NCI-H1694 treated with DMSO at 0.1 percent for 48 hours (cell line): ENCODE measurements at places on chromosomes 1 and 21.

DNA sequence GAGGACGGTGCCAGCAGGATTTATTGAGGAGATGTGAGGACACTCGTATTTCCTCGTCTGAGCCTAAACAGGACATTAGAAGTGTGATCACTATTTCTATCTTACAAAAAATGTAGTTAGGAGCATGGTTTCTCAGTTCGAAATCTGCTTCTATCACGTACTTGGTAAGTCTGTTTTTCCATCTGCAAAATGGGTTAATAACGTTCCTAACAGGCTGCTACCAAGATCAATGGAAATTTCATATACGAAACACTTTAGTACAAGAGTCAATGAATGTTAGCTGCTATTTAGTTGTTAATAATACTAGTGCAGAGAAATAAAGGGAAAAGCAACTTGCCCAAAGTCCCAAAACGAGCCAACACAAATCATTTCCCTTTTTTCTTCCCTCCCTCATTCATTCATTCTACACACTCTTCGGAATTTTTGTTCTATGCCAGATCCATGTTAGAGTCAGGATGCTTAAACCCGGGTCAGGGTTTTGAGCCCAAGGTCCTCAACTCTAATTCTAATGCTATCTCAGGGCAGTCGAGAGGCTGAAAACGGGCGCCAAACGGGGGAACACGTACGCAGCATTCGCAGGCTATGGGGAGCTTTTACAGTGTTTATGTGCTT lies 608 bp downstream of the SNRNP40 start:
- no peak for DNase-seq

DNA sequence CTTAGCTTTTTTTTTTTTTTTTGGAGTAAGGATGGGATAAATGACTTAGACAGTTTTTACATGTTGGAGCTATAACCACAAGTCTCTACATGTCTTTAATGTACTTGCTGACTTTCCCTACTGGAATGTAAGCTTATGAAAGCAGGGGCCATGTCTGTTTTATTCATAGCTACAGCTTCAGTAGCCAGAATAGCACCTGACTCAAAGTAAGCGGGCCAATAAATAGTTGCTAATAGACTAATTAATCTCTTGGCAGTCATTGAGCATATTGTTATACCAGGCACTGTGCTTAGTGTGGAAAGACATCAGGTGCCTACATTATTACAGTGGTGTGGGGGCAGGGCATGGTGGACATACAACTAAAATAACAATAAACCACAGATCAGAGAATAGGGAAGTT lies 84.4 kb upstream of the HOOK1 start:
- DNase-seq: no peak

DNA sequence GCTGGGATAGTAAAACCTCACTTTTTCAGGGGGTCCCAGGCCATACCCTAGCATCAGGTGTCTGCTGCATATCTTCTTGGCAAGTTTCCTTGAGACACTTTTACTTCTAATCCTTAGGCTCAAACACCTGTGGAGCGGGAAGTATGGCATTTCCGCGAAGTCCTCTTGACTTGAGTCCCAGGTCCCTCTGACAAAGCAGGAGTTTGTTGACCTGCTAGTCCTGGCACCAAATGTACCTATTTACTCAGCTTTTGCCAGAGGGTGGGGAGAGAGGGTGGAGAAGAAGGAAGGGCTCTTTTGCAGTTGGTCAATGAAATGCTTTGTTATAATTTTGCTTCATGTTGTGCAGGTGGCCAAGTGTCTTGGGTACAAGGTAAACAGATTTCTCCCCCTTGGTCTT lies 59.7 kb downstream of the CLIC6 start:
- no peak for DNase-seq

DNA sequence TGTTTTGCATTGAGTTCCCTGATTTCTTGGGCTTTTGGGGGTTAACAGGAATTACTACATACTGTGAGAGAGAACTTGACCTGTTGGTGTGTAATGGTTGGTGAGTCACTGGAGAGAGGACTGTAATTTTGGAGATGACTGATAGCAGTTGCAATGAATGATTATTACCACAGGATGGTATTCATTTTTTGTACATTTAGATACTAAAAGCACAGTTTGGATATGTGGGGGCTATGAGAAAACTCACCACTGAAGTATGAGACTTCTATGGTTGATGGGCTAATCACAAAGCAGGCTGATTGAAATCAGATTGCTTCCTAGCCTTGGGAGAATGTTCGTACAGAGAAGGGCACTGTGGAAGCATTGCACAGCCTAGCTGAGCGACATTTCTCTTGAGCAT lies 1571.3 kb upstream of the PRMT6 start:
- DNase-seq: no peak

- no peak for DNase-seq
These were observed 118.6 kb downstream of the NR5A2 start for GRCh38 chr1:200146100-200146499.
